ENCODE measurements at places on chromosomes 6 and 20.

- DNase-seq: no peak
Measured at GRCh38 chr20:24582373-24583168, 113.1 kb downstream of the SYNDIG1 start.

DNA sequence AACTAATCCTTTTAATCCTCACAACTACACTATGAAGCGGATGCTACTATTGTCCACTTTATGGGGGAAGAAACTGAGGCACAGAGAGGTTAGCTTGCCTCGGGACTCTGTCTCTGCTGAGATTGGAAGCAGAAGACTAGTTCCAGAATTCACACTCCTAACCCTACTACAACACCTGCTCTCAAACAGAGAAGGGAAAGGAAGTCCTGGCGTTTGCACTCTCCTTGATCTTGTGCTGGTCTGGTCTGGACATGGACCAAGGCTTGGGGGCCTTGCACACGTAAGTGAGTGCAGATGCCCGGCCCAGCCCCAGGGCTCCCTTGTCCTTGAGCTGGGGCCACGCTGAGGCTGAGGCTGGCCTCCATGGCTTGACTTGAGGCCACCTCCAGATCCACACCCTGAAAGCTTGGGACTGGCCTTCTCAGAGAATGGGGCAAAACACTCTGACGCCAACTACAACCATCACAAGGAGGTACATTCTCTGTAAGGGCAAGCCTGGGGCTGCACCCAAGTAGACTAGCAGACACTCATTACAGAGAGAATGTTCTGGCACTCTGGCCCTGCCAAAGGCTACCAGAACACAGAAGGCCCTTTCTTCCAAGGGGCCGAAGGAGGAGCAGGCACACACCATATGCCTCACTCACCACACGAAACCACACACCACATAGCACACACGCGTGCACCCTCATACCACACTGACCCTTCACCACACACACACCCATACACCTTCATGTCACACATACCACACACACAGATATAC, 33.3 kb upstream of the EZR start:
- DNase-seq: no peak

GRCh38 chr6:40131675-40132074, 197.4 kb upstream of the MOCS1 start:
- no peak for DNase-seq

- DNase-seq: no peak
Measured at GRCh38 chr6:149164199-149164750, 153.2 kb upstream of the TAB2 start.

GRCh38 chr6:107668743-107669474, 155.2 kb downstream of the SCML4 start:
- DNase-seq: no peak

Measured in activated CD4-positive, alpha-beta T cell treated with anti-CD3 and anti-CD28 coated beads, Interleukin-2, amount 50 U/mL, for 1 hour (primary cell).